ENCODE measurements at places on chromosomes 16 and 17.

GRCh38 chr17:35738519-35739133 lies 7.2 kb downstream of the RASL10B start:
- DNase-seq: no peak

DNA sequence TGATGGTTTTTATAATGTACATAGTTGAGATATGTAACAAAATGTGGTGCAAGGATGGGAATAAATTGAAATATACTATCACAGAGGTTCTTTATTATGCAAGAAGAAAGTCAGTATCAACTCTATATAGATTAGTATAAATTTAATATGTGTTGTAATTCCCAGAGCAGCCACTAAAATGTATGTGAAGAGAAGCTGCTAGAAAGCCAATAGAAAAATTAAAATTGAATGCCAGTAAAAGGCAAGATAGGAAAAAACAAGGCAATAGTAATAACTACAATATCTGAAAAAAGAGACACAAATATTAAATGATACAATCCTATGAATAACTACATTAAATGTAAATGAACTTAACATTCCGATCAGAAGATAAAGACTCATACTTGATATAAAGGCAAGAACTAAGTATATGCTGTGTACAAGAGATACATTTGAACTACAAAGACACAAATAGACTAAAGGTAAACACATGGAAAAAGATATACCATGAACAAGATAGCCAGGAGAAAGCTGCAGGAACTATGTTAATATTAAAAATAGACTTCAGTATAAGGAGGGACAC lies 92.0 kb downstream of the ABCA8 start:
- DNase-seq: no peak

DNA sequence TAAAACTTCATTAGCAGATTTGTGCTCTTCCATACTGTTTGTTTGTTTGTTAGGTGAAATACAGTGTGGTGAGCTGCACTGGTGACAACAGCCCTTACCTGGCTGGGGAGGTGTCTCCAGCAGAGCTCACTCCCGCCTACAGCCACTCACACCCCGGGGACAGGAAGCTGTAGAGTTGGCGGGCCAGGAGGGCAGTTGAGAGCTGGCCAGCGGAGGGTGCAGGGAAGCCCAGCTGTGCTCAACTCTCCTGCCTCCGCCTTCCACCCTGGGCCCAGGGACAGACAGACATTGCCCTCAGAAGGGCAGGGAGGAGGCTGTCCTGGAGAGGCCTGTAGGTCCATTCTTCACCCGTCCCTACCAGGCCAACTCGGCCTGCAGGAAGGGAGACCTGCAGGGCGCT lies 48.6 kb upstream of the PVALEF start:
- no peak for DNase-seq

GRCh38 chr17:6413065-6413464 lies 21.9 kb downstream of the AIPL1 start:
- DNase-seq: peak; percentile 54

DNA sequence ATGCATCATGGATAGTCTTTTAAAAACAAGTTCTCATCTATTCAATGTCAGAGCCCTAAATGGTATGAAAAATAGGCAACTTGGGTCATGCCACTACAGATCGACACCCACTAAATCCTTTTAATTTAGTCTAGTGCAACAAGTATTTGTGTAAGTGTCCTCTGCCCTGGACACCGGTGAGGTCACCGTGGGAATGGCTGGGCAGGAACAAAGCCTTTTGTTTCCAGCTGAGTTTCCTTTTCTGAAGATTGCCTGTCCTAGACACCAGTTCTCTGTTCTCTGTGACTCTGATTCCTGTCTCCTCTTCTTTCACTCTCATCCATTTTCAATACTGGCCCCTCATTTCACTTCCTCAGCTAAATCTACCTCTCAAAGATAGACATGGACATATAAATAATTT lies 446.5 kb downstream of the MAF start:
- DNase-seq: no peak

Data from AG08396 (cell line).